ENCODE measurements at places on chromosomes 16 and 17. TPM values are rescaled to one million over a fixed set of nuclear protein-coding genes. Genes with fewer than 3 reads are reported as not detected.

- H3K36me3 ChIP-seq, result no peaks in the 10 kb centered on the region
- H3K4me3 ChIP-seq, result no peak overlapping the region
- DNase-seq, result no peak
Observed at GRCh38 chr16:64782484-64782883, 339.4 kb downstream of the CDH11 start.

- no peaks in the 10 kb centered on the region for H3K27me3 ChIP-seq
- peaks cover 12% of the 10 kb centered on the region for H3K4me1 ChIP-seq
- no peak overlapping the region for H3K4me3 ChIP-seq
- H3K27ac ChIP-seq, result no peak overlapping the region
- H3K36me3 ChIP-seq, result peaks cover 10% of the 10 kb centered on the region
Observed at GRCh38 chr17:75241996-75242460, 19.4 kb downstream of the GGA3 start.

DNA sequence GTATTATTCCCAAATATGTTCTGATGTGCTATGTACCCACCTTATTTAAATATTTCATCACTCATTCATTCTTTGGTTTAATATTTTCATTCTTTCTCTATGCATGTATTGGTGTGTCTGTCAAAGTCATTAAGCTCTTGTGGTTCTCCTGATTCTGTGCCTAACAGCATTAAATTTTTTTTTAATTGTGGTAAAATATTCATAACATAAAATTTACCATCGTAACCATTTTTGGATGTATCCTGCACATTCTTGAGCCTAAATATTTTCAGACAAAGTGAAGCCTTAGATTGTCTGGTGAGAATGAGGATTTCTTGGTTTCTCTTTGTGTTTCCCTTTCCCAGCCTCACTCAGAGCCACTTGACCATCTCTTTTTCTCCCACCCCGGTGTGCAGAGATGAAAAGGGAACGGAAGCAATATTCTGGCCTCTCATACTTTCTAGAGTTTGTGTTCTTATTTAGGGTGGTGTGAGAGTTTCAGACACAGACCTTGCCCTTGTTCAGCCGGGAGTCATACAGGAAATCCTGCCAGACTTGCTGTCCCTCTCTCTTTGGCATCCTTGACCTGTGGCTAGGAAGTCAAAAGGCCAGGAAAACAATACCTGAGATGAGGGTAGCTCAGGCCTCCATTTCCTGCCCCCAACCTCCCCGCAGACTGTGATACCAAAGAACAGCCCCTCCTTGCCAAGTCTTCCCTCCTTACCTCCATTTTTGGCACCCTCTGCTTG is 4.9 kb downstream of the CCL5 start:
- H3K36me3 ChIP-seq, result no peaks in the 10 kb centered on the region
- H3K27ac ChIP-seq, result no peak overlapping the region
- no peaks in the 10 kb centered on the region for H3K27me3 ChIP-seq

RNF167 gene
- 49.0 TPM for total RNA-seq

SLX1B gene
- total RNA-seq, result 12.6 TPM

ZFHX3 gene
- total RNA-seq, result 10.8 TPM

DNA sequence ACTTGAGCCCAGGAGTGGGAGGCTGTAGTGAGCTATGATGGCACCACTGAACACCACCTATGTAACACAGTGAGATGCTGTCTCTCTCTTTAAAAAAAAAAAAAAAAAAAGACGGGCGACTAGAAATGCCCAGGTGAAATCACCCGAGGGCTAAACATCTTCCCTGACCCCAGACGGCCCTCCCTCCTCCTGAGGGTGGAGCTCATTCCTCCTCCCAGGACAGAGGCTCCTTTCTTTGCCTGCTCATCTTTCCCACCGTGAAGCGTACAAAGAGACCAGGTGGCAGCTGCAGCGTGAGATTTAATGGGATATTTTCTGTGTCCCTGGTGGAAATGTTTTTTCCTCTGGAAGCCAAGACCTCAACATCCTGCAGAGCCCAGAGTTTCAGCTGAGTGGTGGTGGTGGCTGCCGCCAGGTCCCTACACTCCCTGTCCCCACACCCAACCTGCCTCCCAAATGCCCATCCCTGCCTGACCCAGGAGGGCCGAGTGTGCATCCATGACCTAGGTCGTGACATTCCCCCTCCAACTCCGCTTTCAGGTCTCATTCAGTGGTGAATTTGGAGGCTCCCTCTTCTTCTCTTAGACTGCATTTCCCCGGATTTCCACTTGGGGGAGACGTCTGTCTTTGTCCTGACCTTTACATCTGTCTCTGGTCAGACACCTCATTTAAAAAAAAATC is 14.4 kb upstream of the GPRC5B start:
- DNase-seq, result no peak
- H3K4me1 ChIP-seq, result no peaks in the 10 kb centered on the region
- no peaks in the 10 kb centered on the region for H3K27me3 ChIP-seq
- no peak overlapping the region for H3K27ac ChIP-seq
- no peaks in the 10 kb centered on the region for H3K36me3 ChIP-seq
- H3K4me3 ChIP-seq, result no peak overlapping the region

MYH11 gene
- 144 TPM for total RNA-seq

GRCh38 chr16:72241930-72242329 is 70.0 kb upstream of the PMFBP1 start:
- no peak overlapping the region for H3K27ac ChIP-seq
- H3K4me3 ChIP-seq, result no peak overlapping the region
- DNase-seq, result no peak
- H3K36me3 ChIP-seq, result no peaks in the 10 kb centered on the region
- H3K27me3 ChIP-seq, result no peaks in the 10 kb centered on the region

- no peak overlapping the region for H3K4me3 ChIP-seq
- H3K36me3 ChIP-seq, result no peaks in the 10 kb centered on the region
- no peaks in the 10 kb centered on the region for H3K27me3 ChIP-seq
- no peaks in the 10 kb centered on the region for H3K4me1 ChIP-seq
- H3K27ac ChIP-seq, result no peak overlapping the region
Observed at GRCh38 chr16:11175787-11176341, 80.1 kb downstream of the SOCS1 start.

DNA sequence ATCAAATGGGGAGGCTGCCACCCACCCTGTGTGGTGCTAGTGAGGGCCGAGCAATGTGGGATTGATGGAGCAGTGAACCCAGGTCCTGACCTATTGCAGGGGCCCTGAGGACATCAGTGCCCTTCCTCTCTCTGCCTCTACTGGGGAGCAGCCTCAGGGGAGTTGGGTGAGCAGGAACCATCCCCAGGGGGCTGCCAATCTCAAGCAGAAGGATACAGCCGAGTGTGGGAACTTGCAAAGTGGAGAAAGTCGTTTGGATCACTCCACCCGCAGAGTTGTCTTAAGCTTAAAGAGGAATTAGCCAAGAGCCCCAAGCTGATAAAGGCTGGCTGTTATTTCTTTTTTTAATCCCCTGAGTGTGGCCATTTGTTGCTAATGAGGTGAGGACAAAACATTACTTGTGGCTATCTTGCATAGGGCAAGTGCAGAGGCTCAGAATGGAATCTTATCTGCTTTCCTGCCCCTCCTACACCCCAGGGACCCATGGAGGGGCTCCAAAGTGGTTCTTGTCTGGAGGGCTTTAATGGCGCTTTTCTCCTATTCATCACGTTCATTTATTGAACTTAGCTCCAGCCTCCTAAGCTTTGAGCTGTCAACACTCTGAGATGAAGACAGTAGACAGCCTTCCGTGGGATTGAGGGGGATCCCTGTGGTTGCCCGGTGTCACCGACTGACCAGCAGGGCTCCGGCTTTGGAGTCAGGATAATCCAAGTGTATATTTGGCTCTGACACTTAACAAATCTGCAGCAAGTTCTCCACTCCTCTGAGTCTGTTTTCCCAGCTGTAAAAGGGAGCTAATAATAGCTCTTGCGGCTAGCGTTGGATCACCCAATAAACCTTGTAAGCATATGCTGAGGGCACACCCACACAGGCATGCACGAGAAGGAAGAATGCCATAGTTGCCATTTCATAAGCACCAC is 45.1 kb downstream of the MYH11 start:
- peaks cover 4% of the 10 kb centered on the region for H3K4me1 ChIP-seq
- no peak for DNase-seq
- H3K4me3 ChIP-seq, result no peak overlapping the region
- H3K27ac ChIP-seq, result peak overlapping the region; percentile 40
- no peaks in the 10 kb centered on the region for H3K27me3 ChIP-seq

- H3K27ac ChIP-seq, result peak overlapping the region; percentile 39
- H3K4me1 ChIP-seq, result no peaks in the 10 kb centered on the region
- H3K4me3 ChIP-seq, result no peak overlapping the region
- DNase-seq, result no peak
Observed at GRCh38 chr17:57286399-57287105, 30.2 kb downstream of the MSI2 start.

- no peaks in the 10 kb centered on the region for H3K4me1 ChIP-seq
- H3K36me3 ChIP-seq, result no peaks in the 10 kb centered on the region
- no peak overlapping the region for H3K4me3 ChIP-seq
- no peak for DNase-seq
Observed at GRCh38 chr16:16076423-16076813, 127.0 kb downstream of the ABCC1 start.

DNA sequence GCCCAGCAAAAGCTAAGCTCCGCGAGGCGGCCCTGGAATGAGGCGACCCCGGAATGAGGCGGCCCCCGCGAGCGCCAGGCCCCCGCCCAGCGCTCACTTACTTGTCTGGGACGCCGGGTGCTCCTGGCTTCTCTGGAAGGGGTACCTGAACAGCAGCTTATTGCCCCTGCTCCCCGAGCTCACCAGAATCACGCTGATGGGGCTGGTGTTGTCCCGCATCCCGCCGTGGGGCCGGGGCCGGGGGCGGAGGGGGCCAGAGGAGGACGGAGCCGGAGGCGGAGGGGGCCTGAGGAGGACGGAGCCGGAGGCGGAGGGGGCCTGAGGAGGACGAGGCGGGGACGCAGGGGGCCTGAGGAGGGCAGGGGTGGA is 440 bp downstream of the NPRL3 start:
- DNase-seq, result no peak
- no peaks in the 10 kb centered on the region for H3K36me3 ChIP-seq
- H3K27ac ChIP-seq, result peak overlapping the region; percentile 89
- peak overlapping the region; percentile 81 for H3K4me3 ChIP-seq
- no peaks in the 10 kb centered on the region for H3K27me3 ChIP-seq
- no peaks in the 10 kb centered on the region for H3K4me1 ChIP-seq

DNA sequence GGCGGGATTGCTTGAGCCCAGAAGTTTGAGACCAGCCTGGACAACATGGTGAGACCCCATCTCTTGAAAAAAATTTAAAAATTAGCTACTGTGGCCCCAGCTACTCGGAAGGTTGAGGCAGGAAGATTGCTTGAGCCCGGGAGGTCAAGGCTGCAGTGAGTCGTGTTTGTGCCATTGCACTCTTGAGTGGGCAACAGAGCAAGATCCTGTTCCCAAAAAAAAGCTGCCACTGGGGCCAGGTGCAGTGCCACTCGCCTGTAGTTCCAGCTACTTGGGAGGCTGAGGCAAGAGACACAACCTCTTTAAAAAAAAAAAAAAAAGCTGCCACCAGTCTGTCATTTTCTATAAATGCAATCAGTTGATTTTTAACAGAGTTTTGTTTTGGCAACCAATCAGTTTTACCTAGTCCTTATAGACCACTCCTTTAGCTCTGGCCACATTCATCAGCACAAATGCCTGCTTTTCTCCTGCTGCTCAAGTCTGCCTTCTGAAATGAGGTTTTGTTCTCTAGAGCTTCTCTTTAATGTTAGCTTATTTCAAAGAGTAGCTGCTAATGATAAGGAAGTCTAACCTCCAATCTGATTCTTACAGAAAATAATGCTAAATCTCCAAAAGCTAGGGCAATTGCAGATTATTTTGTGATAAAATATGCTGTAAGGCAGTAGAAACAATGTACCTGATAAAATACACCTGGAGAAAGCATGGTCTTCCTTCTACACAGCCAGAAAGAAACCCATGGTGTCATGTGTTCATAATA is 64.8 kb downstream of the TUBD1 start:
- no peak for DNase-seq
- H3K4me1 ChIP-seq, result no peaks in the 10 kb centered on the region
- H3K4me3 ChIP-seq, result no peak overlapping the region

CX3CL1 gene
- 164 TPM for total RNA-seq

- DNase-seq, result no peak
- no peaks in the 10 kb centered on the region for H3K27me3 ChIP-seq
- H3K4me1 ChIP-seq, result no peaks in the 10 kb centered on the region
- H3K36me3 ChIP-seq, result no peaks in the 10 kb centered on the region
Observed at GRCh38 chr16:47722046-47722445, 260.9 kb downstream of the PHKB start.

GRCh38 chr16:62692685-62693084 is 656.4 kb upstream of the CDH8 start:
- H3K27ac ChIP-seq, result no peak overlapping the region
- no peak overlapping the region for H3K4me3 ChIP-seq
- no peak for DNase-seq
- H3K27me3 ChIP-seq, result no peaks in the 10 kb centered on the region
- H3K36me3 ChIP-seq, result no peaks in the 10 kb centered on the region
- H3K4me1 ChIP-seq, result no peaks in the 10 kb centered on the region

DNA sequence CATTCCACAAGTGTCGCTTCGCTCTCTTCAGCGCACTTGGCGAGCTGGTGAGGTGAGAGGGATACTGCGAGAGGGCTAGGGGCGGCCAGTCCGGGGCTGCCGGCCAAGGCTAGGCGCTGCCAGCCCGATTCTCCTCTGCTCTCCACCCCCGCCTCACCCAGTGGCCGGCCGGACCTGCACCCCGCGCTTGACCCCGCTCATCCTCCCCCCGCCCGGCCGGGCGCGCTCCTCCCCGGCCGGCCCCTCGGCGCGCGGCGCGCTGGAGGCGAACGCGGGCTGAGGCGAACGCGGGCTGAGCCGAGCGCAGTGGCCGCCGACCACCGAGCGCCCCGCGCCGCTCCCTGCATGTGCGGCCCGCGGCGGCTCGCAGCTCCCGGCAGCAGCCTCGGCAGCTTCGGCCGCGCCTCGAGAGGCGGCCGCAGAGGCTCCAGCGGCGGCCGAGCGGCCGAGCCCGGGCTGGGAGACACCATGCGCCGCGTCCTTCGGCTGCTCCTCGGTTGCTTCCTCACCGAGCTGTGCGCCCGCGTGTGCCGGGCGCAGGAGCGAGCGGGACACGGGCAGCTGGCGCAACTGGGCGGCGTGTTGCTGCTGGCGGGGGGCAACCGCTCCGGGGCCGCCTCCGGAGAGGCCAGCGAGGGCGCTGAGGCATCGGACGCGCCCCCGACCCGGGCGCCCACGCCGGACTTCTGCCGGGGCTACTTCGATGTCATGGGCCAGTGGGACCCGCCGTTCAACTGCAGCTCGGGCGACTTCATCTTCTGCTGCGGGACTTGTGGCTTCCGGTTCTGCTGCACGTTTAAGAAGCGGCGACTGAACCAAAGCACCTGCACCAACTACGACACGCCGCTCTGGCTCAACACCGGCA is at the start of gene SHISA9:
Gene SHISA9, plus strand, starts transcription at position 2 of the 865 bp plus-strand sequence.
- no peak for DNase-seq
- no peak within 1 kb of the TSS for H3K4me3 ChIP-seq
- H3K4me1 ChIP-seq, result no peaks in the 10 kb centered on the region
- H3K27me3 ChIP-seq, result peaks cover 58% of the 10 kb centered on the region

- no peak overlapping the region for H3K27ac ChIP-seq
- no peaks in the 10 kb centered on the region for H3K27me3 ChIP-seq
Observed at GRCh38 chr16:3454631-3455147, 11.2 kb downstream of the NAA60 start.

- no peak overlapping the region for H3K4me3 ChIP-seq
- H3K27me3 ChIP-seq, result no peaks in the 10 kb centered on the region
- H3K36me3 ChIP-seq, result no peaks in the 10 kb centered on the region
- no peak overlapping the region for H3K27ac ChIP-seq
Observed at GRCh38 chr16:46862555-46863447, 21.4 kb upstream of the GPT2 start.

All from breast epithelium (tissue), 4 donors.